Activated CD4-positive, alpha-beta memory T cell treated with anti-CD3 and anti-CD28 coated beads for 36 hours (primary cell): ENCODE measurements at places on chromosomes 13 and 19. TPM values are rescaled to one million over a fixed set of nuclear protein-coding genes. Genes with fewer than 3 reads are reported as not detected.

DNA sequence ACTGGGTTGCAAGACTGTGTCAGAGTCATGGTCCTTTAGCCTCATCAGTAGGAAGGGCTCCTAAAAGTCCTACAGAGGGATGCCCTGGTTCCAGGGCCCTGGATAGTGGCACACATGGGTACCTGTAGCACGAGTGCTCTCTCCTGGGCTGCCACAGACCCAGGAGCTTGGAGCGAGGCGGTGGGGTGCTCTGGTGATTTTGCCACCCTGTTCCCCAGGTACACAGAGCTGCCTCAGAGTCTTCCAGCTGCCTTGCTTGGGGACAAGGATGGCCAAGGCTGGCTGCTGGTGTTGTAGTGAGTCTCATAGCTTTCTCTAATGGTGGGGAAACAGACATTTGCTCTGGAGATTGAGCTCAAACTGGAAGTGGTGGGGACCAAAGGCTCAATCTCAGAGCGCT is 53.9 kb upstream of the OLFM4 start:
- no peak for DNase-seq
- no peak overlapping the region for H3K27ac ChIP-seq
- no peaks in the 10 kb centered on the region for H3K36me3 ChIP-seq
- H3K4me3 ChIP-seq: no peak overlapping the region
- no peaks in the 10 kb centered on the region for H3K4me1 ChIP-seq

The ACP7 gene
- total RNA-seq: 0.15 TPM

DNA sequence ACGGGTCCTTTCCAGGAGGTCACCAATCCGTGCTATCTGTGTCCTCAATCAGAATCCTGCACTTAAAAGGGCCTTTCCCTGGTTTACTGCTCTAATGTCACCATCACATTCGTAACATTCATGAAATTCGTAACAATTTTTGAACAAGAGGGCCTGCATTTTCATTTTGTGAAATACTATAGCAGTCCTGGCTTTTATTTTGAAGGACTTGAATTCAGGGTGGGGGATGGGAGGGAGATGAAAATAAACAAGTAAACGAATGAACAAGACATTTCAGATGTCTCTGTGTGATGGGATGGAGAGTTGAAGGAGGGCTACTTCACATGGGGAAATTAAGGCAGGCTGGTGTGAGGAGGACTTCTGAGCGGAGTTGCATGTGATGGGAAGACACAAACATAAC is 281.0 kb downstream of the TSHZ3 start:
- H3K4me1 ChIP-seq: no peaks in the 10 kb centered on the region
- H3K27ac ChIP-seq: no peak overlapping the region
- no peaks in the 10 kb centered on the region for H3K36me3 ChIP-seq

The CDX2 gene
- not detected for total RNA-seq

- no peak for DNase-seq
- no peaks in the 10 kb centered on the region for H3K36me3 ChIP-seq
- H3K27ac ChIP-seq: no peak overlapping the region
- peaks cover 13% of the 10 kb centered on the region for H3K4me1 ChIP-seq
- H3K27me3 ChIP-seq: peaks cover 8% of the 10 kb centered on the region
These were observed 4.7 kb upstream of the TUBGCP3 start for GRCh38 chr13:112592647-112593046.
